GM12878 (cell line): ENCODE measurements at places on chromosomes 1 and 21.

GRCh38 chr1:210792250-210793102, 341.5 kb downstream of the KCNH1 start:
- no peak for DNase-seq

- no peak for DNase-seq
Measured at GRCh38 chr1:29756901-29757725, 520.8 kb downstream of the PTPRU start.

DNA sequence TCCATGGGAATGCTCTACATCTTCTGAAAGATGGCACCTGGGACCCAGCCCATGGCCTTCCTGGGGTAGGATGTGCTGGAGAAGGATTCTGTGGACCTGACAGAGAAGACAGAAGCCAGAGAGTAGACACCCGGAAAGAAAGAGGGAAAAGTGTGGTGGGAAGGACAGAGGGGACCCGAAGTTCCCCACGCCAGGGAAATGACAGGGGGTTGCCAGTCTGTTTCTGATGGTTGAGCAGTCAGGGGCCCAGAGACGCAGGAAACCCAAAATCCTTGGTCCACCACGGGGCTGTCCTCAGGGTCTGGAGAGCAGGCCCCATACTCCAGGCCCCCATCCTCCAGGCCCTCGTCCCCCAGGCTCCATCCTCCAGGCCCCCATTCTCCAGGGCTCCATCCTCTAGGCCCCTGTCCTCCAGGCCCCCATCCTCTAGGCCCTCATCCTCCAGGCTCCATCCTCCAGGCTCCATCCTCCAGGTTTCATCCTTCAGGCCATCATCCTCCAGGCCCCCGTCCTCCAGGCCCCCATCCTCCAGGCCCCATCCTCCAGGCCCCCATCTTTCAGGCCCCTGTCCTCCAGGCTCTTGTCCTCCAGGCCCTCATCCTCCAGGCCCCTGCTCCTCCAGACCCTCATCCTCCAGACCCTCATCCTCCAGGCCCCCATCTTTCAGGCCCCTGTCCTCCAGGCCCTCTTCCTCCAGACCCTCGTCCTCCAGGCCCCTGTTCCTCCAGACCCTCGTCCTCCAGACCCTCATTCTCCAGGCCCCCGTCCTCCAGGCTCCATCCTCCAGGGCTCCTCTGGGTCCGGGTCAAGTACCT, 1.0 kb upstream of the TFF2 start:
- no peak for DNase-seq

DNA sequence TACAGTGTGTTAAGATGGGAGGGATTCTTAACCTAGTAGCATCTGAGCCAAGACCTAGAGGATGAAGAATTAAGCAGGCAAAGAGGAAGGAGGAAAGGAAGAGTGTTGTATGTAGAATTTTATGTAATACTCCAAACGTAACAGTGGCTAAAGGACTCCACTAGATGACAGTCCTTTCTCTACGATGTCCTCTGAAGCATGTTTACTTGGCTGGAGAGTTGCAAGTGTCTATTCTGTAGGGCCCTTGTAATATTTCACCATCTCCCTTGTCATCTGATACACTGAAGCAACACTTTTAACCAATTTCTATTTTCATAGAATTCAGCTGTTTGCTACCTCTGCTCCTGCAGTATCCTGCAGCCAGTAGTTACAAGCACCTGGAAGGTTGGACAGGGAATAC, 2.2 kb upstream of the YBX1 start:
- no peak for DNase-seq

GRCh38 chr1:206557636-206558473, 50.5 kb downstream of the RASSF5 start:
- no peak for DNase-seq

DNA sequence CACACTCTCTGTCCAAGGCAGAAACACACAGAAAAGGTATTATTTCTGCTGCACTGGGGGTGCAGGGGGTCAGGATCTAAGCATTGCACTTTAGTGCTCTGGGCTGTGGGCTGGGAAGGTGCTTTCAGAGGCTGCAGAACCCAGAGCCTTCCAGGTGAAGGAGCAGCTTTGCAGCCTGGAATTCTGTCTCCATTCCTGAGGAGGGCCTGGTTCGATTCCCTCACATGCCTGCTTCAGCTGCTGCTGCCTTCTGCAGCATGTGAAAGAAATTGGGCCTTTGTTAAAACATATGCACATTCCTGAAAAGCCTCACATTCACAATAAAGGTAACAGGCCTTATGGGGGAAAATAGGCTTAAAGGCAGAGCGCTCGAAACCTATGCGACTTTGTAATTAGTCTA, 35.9 kb downstream of the VTCN1 start:
- no peak for DNase-seq

GRCh38 chr1:208291923-208292711, 47.9 kb upstream of the PLXNA2 start:
- DNase-seq: no peak
